ENCODE measurements at places on chromosomes 16 and 17.

DNA sequence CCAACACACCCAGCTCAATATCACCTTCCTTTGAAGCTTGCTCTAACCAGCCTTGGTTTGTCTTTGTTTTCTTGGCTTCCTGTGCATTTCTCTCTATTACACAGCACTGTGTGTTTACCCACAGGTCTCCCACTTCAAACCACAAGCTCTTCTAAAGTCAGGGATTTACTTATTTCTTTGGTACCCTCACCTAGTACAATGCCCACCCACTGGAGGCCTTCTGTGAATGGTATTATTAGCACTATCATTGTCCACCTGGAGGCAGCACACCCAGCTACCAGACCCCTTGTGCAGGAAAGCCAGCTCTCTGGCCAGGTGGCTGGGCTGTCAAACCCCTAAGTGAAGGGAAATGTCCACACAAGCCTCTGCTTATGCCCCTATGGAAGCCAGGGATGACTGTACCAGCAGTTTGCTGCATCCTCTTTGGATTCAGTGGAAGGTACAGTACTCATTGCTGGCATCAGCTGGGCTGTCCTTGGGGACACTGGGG is 9.4 kb upstream of the TOP2A start:
- DNase-seq = no peak

DNA sequence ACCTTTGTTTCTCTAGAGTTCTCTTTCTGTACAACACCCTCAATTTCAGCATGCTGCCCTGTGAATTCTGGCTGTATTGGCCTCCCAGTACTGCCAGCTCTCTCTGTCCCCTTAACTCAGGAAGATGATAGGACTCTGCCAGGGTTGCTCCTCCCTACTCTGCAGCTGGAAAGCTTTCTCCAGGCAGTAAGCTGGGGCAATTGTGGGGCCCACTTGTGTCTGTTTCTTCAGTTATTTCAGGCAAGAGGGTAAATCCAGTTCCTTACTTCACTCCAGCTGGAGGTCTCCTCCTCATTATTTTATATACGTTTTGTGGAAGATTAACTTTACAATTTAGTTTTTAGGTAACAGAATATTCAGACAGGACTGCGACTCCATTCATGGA is 9.9 kb downstream of the C17orf100 start:
- DNase-seq = no peak

DNA sequence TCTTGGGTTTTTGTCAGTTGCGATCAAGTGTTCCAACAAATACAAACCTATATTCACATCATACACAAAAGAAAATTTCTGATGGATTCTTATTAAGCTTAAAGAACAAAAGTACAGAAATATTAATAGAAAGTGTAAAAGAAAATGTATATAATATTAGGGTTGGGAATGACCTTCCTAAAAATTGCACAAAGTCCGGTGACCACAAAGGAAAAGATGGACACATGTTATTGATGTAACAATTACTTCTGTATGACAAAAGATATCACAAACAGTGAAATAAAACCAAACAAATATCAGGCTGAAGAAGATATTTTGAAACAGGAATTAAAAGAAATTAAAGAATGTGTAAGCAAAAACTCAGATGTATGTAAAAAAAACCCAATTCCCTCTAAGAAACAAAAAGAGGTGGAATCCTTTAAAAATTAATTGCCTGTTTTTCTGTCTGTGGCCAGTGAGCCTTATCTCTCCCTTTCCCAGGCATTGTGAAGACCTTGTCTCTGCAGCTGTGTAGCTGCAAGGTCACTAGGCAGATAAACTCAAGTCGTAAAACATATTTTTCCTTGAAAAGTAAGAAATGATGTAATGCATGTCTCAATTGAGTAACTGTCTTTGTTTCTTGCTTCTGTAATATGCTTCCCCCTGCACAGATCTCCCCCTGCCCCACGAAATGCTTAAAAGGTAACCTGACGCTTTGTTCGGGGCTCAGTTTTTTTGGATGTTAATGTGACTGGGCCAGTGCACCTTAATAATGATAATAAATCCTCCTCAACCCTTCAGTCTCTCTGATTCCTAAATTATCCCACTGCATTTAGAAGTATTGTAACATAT is 2.8 kb downstream of the ST6GALNAC1 start:
- DNase-seq = no peak

GRCh38 chr16:30052671-30053372 is 12.7 kb upstream of the ALDOA start:
- peak; percentile 96 for DNase-seq

GRCh38 chr16:1645914-1646525 is 32.1 kb upstream of the JPT2 start:
- DNase-seq = peak; percentile 47

GRCh38 chr17:74114881-74115470 is 88.5 kb upstream of the RPL38 start:
- no peak for DNase-seq

GRCh38 chr16:84138824-84139627 is 6.0 kb downstream of the HSDL1 start:
- peak; percentile 45 for DNase-seq

DNA sequence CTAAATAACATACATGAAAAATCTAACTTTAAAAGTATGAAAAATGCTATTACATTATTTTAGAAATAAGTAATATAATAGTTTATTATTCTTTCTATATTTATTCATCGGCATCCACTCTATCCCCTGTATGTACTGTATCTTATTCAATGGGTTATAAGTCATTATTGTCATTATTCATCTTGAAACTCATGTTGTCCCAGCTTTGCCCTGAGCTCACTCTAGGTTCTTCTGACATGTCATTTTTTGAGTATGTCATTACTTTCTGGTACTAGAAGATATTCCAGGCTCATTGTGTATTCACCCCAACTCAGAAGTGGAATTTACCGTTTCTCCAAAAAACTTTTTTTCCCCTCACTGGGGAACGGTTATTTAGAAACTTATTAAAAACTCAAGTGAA is 53.0 kb upstream of the MNT start:
- no peak for DNase-seq

- no peak for DNase-seq
These were observed 123.0 kb upstream of the ASIC2 start for GRCh38 chr17:33416131-33416530.

DNA sequence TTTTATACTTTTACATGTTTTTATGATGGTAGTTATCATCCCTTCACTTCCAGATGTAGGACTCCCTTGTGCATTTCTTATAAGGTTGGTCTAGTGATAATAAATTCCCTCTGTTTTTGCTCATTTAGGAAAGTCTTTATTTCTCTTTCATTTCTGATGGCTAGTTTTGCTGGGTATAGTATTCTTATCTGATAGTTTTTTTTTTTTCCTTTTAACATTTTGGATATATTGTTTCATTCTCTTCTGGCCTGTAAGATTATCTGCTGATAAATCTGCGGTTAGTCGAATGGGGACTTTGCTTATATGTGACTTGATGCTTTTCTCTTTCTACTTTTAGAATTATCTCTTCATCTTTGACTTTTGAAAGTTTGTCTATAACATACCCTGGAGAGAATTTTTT is 153.1 kb upstream of the MPHOSPH6 start:
- no peak for DNase-seq

- no peak for DNase-seq
These were observed 34.8 kb downstream of the CPNE2 start for GRCh38 chr16:57127037-57127763.

DNA sequence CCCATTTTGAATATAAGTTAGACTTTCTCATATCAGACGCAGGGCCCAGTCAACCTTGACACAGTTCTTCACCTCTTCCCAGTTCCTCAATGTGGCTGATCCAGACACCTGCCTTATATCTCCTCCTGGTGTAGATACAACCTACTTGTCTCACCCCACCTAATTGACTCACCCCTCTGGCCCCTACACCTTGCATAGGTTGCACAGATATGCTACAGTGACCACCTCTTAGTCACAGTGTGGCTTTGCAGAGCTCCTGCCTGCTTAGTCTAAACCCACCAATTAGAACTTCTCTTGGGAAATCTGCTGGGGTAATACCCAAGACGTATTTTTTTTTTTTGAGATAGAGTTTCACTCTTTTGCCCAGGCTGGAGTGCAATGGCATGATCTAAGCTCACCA is 16.8 kb downstream of the CHP2 start:
- DNase-seq = no peak

- no peak for DNase-seq
These were observed 37.9 kb downstream of the NDEL1 start for GRCh38 chr17:8473451-8474192.

DNA sequence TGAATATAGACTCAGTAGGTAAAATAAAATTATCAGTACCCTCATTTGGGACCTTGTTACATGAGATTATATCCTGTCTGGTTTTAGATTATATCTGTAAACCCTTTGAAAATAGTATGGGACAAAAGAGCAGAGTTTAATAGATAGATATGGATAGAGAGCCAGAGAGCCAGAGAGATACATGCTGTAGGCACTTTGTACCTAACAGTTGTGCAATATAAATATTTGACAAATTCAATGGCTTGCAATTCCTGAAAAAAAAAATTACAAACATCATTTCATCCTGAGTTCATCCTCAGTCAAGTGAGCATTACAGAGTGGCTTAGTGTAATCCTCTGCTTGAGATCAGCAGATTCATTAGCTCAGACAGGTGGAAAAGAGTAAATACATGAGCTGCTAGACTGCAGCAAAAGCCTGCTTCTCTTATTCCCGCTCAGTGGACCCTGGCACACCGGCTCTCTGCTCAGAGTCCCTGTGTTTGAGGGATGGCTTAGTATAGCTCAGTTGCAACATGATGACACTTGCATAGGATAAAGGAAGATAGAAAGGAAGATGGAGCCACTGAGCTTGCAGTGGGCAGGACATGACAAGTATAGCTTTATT is 931.6 kb upstream of the GOT2 start:
- DNase-seq = no peak

DNA sequence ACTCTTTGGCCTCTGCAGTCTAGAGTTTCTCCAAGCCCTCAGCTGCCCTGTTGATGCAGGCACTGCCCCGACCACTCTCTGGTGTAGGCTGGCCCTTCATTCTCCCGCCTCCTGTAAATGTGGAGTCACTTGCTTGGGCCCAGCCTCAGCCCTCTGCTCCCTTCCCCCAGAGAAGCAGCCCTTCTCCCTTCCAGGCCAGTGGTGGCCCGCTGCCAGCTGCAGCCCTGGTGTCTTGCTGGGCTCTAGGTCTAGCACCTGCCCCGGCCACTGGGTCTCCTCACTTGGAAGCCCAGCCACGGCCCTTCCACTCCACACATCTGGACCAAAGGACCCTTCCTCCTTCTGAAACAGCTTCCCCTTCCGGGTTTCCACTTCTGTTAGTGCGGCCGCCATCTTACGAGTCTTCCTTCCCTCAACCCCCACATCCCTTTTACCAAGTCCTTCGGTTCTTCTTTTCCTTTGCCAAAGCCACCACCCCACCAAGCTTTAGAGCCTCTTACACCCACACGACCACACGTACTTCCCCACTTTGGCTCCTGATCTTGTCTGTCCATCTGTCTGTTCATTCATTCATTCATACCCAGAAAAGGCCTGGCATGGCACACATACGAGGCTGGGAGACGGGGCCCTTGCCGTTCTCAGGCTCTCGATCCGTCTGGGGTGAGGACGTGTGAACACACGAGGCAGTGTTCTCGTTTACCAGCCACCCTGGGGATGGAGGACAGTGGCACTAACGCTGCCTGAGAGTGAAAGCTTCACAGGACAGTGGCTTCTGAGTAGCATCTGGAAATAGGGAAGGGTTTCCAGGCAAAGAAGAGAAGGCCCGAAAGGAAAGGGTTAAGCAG is 68.0 kb downstream of the ABR start:
- DNase-seq = no peak

DNA sequence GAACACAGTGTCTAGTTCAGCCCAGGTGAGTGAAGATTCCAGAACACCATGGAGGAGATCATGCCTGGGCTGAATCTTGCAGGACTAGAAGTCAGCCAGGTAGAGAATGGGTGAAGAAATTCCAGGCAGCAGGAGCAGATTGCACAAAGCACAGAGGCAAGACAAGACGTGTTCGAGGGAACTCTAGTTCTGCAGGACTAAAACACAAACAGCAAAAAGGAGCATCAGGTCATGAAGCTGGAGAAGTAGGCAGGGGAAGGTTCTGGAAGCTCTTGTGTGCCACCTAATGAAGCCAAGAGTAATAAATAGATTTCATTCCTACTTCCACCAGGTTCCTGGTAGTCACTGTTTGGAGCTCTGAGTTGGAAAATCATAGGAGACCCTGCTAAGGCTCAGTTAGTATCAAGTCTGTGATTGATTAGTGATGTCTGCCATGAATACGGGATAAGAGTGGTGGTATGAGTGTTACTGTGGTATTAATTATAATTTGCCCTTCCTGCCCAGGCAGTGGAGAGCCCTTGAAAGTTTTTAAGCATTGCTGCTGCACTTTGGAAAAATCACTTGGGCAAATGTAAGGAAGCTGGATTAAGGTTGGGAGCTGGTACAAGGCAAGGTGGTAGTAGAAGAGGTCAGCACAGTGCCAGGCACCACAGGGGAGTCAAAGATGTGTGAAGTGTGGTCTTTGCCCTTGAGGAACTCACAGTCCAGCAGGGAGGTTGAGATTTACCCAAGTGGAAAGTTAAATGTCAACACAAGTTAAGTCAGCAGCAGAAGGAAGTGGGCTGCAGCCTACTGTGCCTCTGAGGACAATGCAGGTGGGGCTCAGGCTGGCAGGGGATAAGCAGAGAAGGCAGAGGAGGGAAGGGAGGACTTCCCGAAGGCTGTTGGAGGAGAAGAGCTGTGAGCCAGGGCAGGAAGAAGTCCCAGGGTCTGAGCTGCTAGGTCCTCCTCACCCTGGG is 13.5 kb upstream of the FOXN1 start:
- no peak for DNase-seq

- DNase-seq = no peak
These were observed 159.8 kb downstream of the HS3ST3B1 start for GRCh38 chr17:14460516-14461226.

DNA sequence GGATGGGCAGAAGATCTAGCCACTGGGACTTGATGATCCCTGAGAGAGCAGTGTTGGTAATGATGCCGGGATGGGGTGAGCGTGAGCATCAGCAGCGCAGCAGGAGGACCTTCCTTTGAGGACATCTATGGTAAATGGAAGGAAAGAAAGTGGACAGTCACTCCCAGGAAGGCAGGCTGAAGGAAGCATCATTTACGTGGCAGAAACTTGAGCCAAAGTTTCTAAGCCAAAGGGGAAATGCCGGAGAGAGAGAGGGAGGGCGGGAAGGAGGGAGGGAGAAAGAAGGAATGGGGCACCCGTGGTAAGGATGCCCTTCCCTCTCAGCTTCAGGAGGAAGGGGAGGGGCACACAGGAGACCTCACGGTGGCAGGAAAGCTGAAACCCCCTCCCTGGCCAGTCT is 86.3 kb upstream of the CACNG5 start:
- no peak for DNase-seq

GRCh38 chr17:55259684-55260111 is 5.1 kb upstream of the HLF start:
- no peak for DNase-seq

- no peak for DNase-seq
These were observed 31.3 kb upstream of the RBBP6 start for GRCh38 chr16:24507959-24508480.
